ENCODE measurements at places on chromosomes 5 and 9.

DNA sequence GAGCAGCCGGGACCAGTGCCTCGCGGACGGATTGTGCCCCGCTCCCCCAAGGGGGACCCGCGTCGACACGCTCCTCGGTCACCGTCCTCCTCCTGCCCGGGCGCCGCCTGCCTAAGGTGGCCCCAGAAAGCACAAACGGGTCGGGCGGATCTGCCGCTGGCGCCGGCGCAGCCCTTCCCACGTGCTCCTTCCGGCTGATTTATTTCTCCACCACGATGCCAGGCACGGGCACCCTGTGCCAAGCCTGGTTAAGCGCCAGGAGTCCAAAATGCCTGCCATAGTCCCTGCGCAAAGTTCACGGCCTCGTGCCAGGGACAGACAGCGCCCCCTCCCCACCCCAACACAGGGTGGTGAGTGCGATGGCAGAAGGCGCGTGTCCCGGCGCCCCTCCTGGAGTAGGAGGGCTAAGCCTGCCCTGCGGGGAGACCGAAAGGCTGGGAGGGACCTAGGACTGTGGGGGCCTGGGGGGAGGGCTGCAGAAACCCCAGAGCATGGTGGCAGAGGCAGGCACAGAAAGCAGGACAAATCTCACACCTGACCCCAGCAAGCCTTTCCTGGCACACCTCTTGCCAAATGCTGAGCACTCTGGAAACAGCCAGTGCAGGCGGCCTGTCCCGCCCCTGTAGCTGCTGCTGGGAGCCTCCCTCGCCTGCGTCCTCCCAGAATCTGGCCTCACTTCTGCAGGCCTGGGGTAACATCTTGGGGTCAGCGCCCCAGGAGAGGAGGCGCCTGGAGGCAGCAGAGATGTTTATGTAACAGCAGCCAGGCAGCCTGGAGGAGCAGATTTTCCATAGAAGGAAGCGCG is 1.1 kb upstream of the NOTCH1 start:
- DNase-seq = no peak

DNA sequence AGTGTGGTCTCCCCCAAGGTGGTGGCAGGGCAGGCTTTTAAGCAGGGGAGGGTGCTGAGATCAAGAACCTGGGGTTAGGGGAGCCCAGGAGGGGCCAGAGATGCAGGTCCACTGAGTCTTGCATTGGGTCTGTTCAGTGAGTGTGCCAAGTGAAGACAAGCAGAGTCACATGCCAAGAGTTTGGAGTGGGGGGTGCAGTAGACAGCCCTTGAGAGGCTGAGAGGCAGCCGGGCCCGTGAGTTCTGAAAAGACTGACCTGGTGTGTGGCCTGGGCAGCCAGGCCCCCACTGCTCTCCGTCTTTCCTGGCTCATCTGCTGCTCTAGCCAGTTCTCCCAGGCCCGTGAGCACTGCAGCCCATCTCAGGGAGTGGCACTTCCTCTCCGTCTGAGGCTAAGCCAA is 120.0 kb downstream of the DAB2IP start:
- DNase-seq = no peak

- no peak for DNase-seq
Observed at GRCh38 chr5:79157305-79157704, 45.7 kb downstream of the BHMT start.

- no peak for DNase-seq
Observed at GRCh38 chr9:14652729-14653377, 40.4 kb downstream of the ZDHHC21 start.
